ENCODE measurements at places on chromosomes 1 and 21.

- no peak for ATAC-seq
Observed at GRCh38 chr1:168664069-168664834, 64.8 kb downstream of the DPT start.

DNA sequence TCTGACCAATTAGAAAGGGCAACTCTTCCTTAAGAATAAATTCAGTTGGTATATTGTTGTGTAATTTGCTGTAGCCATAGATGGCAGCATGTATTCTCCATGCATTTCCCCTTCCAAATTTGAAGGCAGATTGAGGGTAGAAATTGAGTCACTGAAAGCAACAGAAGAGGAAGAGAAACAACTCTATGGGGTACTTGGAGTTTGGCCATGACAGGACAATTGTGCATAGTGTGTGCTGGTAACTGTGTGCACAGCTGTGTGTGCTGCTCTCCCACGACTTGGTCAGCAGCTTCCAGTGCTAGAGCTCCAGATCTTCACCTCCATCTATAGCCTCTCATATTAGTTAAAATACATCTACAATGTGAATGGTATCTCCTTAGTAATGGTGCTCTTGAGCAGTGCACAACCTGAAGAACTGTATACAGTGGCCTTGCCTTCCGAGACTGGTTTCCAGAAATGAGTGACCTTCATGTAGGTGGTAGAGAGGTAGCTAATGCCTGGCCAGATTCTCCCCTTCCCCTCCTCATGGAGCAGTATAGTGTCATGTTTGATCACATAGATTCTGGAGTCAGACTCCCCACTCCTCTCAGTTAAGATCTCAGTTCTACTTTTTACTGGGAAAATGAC, 882 bp upstream of the FCAMR start:
- no peak for ATAC-seq

- ATAC-seq = peak; percentile 57
Observed at GRCh38 chr1:91609551-91609950, 108.9 kb downstream of the CDC7 start.

DNA sequence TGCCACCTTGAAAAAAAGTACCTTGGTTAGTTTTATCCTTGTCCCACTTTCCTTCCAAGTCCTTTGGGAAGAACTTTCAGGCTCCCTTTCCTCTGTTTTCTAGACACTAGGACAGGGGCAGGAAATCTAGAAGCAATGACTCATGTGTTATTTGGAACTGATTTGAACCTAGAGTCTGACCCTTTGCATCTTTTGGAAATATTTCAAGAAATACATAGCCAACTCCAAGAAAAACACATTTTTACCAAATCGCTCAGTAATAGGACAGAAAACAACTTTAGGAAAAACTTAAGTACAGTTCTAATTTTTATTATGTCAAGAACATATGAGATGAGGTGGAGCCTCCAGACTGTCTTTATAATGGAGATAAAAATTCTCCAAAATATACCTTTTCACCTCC, 292.4 kb downstream of the PTBP2 start:
- ATAC-seq = no peak

Measured in gastroesophageal sphincter (tissue), 4 donors.